SHP77 treated with DMSO at 0.1 percent for 48 hours (cell line): ENCODE measurements at places on chromosomes 6 and 20.
A peak's percentile ranks its signal among the peaks of the same experiment; 100 is the strongest.

DNA sequence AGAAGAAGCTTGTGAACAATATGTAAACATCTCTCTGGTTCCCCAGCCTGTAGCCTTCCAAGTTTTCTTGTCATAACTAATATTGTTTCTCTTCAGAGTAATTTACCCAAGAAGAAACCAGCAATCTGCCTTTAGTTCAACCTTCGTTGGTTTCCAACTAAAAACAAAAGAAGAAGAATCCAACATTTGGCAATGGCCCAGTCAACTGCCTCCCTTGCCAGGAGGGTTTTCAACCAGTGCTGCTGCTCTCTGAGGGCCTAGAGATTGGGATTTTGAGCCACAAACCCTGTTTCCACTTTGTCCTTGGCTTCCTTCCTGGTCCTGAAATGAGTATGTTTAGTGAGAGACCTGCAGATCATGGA, 395.8 kb upstream of the CNR1 start:
- no peak for DNase-seq

- DNase-seq = no peak
Observed at GRCh38 chr6:87738744-87739143, 36.7 kb upstream of the AKIRIN2 start.

DNA sequence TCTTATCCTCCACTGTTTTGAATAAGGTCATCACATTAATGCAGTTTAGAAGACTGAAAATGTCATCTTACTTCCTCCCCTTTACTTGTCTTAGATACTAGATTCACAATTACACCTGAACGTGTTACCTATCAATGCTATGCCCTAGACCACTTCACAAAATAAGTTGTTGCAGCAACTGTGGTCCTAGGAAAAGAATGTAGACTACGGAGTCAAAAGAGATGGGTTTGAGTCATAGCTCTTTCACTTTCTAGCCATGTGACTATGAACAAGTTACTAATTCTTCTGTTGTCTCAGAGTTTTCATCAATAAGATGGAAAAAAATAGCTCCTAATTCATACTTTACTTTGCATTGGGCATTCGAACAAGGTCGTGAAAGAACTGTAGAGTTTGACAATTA, 164.3 kb upstream of the PREP start:
- DNase-seq = no peak

DNA sequence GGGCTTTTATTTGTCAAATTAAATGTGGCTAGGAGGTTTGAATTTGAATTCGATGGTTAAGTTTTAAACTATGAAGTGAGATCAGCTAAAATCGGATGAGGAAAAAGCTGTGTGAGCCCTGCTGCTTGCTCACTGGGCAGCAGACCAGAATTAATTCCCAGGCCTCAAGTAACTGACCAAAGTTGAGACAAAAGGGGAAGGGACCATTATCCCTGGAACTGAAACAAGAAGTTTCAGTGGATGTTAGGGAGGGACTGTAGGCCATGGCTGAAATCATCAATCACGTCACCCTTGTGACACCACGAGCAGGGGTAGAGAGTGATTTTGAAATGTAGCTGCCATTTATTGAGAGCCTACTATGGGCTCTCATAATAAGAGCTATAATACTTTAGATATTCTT, 7.0 kb upstream of the PRSS35 start:
- no peak for DNase-seq

GRCh38 chr6:5050009-5050408, 35.1 kb upstream of the PPP1R3G start:
- no peak for DNase-seq

DNA sequence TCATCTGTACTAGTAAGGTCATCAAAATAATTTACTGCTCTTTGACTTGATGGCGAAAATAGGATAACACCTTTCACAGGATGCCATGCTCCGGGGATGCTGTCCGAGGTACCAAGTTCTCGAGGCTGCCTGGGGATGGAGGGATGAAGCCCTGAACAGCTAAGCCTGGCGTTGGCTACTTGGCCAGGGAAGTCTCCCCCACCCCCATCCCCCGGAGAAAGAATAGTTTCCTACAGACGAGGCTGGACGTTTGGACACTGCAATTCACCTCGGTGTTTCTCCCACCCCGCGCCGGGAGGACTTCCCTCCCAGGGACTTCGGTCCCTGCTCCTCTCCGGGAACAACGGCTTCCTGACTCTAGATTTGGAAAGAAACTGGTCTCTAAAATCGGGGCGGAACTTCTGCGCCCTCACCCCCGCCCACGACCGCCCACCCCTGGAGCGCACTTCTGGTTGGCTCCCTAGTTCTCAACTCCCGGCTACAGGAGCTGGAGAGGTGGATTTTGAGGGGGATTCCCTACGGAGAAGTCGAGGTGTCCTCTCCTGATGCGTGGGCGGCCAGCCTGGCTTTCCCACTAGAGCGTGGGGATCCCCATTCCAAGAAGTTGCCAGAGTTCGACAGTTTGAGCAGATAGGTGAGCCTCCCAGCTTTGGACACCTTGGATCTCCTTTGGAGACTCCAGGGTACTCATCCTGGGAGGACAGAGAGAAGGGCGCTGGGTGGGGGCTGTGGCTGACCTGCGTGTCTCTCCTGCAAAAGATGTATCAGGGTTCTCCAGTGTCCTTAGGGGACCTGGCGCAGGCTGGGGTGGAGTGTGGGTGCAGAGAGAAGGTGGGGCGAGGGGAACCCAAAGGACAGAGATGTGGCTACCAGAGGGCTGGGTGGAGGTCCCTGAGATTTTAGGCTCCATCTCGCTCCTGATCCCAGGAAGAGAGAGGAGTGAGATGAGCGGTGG, 1.1 kb downstream of the PCSK2 start:
- DNase-seq = no peak

DNA sequence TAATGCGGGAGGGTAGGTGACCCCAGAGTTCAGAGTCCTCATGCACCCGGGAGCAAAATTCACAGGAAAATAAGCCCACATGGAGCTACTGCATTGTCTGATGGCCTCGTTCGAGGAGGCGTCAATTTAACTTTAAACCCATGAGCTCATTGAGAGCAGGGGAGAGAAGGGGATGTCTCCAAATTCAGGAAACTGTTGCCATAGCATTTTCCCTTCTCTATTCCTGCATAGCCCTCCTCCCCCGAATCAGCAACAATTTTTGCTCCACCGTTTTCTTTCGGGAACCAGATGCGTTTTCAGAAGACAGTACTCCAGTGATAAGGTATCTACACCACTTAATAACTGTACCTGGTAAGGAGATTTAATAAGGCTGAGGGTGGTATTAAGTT, 324 bp upstream of the LAMP5 start:
- DNase-seq = no peak

- no peak for DNase-seq
Observed at GRCh38 chr6:42467651-42468050, 15.9 kb upstream of the TRERF1 start.

- DNase-seq = no peak
Observed at GRCh38 chr6:104599821-104600638, 259.7 kb downstream of the HACE1 start.

GRCh38 chr6:30741063-30741779, 1.3 kb downstream of the FLOT1 start:
- DNase-seq = no peak

DNA sequence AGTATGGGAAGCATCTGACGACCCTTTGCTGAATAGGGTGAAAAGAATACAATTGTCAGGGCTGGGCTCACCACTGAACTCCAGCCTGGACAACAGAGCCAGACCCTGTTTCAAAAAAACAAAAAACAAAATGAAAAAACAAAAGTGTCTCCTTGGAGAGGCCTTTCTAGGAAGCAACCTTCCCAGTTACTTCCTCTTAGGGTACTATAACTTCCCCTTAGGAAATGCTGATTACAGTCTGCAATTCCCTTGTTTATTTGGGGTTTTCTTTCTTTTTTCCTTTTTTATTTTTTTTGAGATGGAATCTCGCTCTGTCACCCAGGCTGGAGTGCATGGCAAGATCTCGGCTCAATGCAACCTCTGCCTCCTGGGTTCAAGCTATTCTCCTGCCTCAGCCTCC, 20.5 kb upstream of the TTPAL start:
- no peak for DNase-seq

- DNase-seq = no peak
Observed at GRCh38 chr20:43458422-43458924, 777 bp downstream of the SRSF6 start.

GRCh38 chr6:23503173-23503572, 622.8 kb upstream of the NRSN1 start:
- no peak for DNase-seq

GRCh38 chr6:47663462-47664216, 34.7 kb upstream of the ADGRF4 start:
- peak; percentile 52 for DNase-seq

GRCh38 chr6:13586603-13587542, 12.5 kb downstream of the SIRT5 start:
- no peak for DNase-seq

DNA sequence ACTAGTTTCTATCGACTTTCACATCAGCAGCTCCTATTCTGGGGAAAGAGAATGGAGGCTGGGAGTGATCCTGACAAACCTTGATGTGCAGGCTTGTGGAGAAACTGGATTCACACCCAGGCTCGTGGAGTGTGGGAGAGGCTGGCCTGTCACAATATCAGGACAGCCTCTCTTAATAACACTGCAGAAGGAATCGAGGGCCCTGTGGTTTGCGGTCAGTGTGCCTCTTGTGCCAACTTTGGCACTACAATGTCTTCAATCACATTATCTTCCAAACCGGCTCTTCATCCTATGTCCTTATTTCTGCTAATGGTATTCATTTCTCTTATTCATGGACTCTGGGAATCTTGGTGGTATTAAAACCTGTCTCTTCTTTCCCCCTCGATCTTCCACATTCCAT, 92.7 kb downstream of the PRL start:
- DNase-seq = no peak

GRCh38 chr6:155486721-155487294, 31.2 kb upstream of the NOX3 start:
- DNase-seq = no peak

DNA sequence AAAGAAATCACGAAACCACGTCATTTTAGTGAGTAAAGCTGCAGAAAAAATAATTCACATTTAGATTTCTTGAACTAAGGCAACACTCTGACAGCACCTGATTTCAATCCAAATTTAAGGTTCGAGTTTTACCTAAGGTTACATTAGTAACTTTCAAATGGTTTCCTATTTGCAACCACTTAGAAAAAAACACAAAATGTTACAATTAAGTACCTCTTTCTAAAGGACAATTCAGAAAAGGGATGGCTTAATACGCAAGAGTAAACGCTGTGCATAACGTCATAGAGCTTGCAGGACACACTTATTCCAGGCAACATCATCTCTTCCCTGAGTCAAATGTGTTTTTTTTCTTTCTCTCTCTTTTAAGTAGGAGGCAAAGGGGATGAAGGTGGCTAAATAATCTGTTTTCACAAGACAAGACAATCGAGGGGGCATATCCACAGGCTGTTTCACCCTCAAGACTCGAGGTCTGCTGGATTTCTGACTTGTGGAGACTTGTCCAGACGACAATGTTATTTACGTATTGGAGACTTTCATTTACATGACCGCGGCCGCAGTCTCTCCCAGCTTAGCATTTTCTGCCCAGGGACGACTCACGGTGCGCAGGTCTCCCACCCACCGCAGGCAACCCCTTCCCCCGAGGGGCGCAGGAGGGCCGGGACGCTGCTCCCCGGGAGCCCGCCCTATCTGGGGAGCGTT, 86.0 kb downstream of the SESN1 start:
- DNase-seq = peak; percentile 71

- DNase-seq = no peak
Observed at GRCh38 chr20:64107736-64108457, 532 bp upstream of the NPBWR2 start.

- DNase-seq = no peak
Observed at GRCh38 chr6:52377538-52378221, 15.7 kb downstream of the PAQR8 start.

GRCh38 chr6:140107216-140107615, 732.8 kb upstream of the CITED2 start:
- DNase-seq = no peak

- peak; percentile 53 for DNase-seq
Observed at GRCh38 chr6:94955156-94955555, 622.2 kb upstream of the MANEA start.

GRCh38 chr20:17431621-17432364, 99.4 kb downstream of the BFSP1 start:
- peak; percentile 66 for DNase-seq

- DNase-seq = no peak
Observed at GRCh38 chr6:64041373-64041772, 405.8 kb downstream of the PHF3 start.

DNA sequence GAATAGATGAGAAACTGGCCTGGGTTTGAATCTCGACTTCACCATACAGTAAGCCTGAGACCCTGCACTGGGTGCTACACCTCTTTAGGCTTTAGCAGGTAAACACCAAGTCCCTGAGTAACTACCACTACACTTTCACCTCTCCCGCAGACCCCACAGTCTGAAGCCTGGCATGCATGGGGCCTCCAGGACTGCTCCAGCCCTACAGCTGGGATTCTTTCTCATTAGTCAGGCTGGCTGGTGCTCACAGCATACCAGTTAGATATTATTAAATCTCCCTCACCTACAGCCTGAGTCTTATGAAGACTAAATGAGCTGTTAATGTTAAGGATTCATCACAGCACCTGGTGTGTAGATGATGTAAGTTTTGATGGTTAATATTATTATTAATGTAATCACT, 388.7 kb downstream of the ARHGAP18 start:
- no peak for DNase-seq

DNA sequence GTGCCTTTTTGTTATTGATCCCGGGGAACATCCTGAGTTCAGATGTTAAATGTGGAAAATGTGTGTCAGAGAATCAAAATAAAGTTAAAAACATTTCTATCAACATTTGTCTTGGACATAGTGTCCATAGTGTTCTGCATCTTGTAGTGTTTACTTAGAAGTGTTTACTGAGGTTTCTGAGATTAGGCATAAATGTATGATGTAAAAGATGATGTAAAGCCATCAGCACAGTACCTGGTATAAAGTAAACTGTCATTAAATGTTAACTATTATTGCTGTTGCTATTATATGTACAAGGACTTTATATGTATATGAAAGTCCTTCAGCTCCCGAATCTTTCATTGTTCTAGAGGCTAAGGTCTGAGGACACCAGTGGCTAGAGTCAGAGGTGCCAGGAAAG, 28.2 kb upstream of the VEGFA start:
- no peak for DNase-seq

DNA sequence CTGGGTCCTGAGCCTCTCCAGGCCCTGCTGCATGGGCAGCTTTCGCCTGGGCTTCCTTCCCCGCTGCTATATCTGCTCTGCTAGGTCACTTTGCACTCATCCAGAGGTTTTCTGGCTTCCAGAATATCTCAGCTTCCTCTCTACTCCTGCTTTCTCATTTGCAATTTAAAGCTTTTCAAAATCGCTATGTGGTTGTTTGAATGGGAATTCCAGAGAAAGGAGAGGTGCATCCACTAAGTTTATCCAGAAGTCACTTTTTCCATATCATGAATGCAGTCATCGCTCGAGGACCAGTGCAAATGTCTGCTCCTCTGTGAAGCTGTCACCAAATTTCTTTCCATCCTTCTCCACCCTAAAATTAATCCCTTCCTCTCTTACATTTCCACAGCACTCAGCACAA, 61.2 kb downstream of the SOD2 start:
- no peak for DNase-seq

DNA sequence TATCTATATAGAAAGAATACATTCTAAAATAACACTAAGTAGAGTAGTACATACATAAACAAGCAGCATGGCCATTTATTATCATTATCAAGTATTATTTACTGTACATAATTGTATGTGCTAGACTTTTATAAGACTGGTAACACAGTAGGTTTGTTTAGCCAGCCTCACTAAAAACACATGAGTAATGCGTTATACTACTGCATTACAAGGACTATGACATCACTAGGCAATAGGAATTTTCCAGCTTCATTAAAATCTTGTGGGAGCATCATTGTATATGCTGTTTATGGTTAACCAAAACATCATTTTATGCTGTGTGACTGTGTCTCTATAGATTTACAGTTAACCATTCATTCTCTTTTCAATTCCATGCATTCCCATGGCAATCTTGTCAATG, 131.7 kb upstream of the HDGFL1 start:
- DNase-seq = no peak
